Germinal center (tissue), 1 donor: ENCODE measurements at places on chromosomes 16 and 17.

DNA sequence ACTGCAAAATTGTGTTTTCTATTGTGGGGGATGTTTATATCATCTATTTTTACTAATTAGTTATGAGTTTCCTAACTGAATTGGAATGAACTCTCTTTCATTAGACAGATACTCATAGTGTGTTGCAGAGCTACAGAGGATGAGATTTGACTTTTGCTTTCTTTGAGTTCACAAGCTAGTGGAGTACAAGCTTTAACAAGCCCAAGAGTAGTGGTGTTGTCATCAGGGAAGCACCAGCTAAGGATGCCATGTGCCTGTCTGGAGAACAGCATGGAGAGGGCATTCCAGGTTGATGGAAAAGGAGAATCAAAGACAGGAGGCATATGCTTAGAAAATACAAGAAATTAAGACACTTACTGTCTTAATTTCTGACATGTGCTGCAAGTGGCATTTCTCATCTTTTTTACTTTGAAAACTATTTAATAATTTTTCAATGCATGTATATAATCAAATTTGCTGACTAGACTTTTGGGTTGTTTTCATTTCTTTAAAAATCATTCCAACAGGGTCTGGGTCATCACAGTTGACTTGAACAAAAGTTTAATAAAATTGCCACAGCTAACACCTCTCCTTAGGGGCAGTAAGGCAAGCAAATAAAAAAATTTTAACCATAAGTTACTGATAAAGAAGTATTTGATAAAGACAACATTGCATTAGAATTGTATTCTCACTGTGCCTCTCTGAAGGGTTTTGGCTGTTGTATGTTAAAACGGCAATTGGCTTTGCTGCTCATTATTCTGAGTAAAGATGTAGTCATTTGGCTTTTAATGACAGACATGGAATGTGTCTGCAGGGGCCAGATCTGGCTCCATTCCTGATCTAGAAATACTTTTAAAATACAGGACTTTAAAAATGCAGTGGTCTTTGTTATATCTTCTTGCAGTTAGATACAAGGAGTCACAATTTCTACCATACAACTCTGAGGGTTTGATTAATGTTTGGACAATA, 323.7 kb upstream of the CDH11 start:
- no peak for DNase-seq

GRCh38 chr17:31598921-31599571, 207.6 kb downstream of the RAB11FIP4 start:
- DNase-seq, result no peak

DNA sequence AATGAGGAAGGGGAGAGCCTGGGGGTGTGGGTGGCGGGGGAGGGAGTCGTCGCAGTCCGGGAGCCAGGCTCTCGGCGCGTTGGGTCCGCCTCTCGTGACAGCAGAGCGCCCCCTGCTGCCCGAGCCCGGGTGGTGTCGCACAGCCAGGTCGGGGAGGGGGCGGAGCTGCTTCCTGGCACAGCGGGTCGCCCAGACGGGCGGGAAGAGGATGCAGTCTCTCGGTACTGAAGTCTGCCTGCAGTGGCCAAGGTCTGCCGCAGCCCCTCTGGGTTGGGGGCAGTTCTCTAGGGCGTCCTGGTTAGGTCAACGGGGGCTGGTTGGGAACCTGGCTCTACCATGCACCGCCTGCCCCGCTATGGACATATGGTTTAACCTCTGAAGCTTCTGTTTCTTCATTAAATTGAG, 38.2 kb upstream of the CCDC182 start:
- DNase-seq, result peak; percentile 83

GRCh38 chr16:71524566-71525553, 1.4 kb upstream of the CHST4 start:
- DNase-seq, result no peak

- DNase-seq, result no peak
These were observed 12.5 kb downstream of the SLC16A3 start for GRCh38 chr17:82241183-82241925.

- DNase-seq, result no peak
These were observed 29.9 kb downstream of the PARN start for GRCh38 chr16:14600164-14600563.

DNA sequence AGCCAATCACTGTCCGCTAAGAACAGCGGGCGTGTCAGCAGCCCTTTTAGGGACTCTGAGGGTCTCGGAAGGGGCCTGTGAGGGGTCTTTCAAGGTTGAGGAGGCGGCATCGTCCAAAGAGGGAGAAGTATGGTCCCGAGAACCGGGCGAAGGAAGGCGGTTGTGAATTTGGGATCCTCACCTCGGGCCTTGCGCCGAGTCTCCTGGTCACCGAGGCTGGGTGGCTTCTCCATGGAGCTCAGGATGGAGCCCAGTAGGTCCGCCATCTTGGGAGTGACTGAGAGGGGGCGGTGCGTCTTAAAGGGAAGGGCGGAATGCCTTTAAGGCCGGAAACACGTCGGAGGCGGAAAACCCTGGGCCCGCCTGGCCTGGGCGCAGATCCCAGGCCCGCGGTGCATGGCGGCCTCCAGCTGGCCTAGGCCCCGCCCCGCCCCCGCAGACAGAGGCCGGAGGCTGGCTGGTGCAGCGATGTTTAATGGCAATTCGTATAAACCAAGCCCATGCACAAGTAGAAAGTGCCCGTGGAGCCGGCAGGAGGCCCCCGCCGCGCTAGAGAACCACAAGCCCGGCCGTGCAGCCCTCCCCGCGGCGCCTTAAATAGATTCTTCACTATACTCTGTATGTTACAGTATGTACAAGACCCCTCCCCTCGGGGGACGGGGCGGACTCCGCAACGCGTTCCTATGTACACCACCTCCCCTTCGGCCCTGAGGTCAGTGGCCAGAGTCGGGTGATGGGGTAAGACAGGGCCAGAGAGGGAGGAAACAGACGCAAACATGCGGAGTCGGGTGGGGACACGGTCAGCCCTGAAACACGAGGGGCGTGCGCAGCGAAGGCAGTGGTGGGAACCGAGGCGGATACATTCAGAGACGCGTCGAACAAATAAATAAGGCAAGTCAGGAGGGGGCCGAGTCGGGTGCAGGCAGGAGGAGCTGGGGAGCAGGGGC, at the start of gene SPAG7:
Gene SPAG7 (minus strand): TSS at position 279 of the 947 bp plus-strand sequence. CDS start 13 bp downstream, at position 266.
- peak; percentile 97 for DNase-seq

DNA sequence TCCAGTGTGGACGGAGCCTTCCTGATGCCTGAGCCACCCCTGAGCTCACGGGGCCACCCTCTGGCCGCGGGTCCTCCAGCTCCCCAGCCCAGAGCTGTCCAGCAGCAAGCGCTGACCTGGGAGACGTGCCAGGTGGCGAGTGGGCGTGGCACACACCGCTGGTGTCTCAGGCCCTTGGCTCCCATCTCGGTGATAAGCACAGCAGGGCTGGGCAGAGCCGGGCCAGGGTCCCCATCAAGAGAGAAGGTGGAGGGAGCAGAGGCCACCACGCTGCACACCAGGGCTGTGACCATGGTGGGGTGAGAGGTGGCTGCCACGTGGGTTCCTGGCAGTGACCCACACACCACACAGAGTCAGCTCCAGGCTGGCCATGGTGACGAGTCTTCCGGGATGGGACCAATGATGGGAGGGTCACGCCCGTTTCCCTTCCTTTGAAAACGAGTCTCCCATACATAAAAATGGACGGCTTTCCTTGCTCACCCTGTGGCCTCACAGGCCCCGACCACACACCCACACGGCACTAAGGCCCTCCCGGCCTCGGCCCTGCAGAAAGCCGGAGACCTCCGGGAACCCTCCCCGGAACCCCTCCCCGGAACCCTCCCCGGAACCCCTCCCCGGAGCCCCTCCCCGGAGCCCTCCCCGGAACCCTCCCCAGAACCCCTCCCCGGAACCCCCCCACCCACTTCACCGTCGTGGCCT, 16.8 kb downstream of the UTS2R start:
- no peak for DNase-seq

GRCh38 chr16:19746561-19746960, 28.5 kb downstream of the IQCK start:
- DNase-seq, result no peak

GRCh38 chr17:3919123-3919624, 2.9 kb upstream of the P2RX1 start:
- DNase-seq, result no peak

DNA sequence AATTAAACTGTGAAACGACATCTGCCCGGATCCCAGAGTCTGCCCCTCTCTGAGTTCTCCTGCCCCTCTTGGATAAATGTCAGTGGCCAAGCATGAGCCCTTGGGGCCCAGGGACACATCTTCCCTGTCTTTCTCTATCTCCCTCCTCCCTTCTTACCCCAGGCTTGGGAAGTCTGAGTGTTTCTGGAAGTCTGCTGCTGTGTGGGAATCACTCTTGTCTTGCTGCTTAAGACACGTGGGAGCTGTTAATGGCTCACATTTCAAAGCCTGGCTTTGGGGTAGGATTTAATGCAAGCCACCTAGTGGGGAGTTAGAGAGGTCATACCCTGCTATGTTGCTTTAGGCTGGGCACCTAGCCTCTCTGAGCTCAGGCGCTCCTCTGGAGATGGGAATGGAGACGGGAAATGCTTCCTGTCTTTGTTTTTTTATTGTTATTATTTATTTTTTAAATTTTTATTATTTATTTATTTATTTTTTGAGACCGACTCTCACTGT, 218.5 kb upstream of the CIBAR2 start:
- DNase-seq, result peak; percentile 59

DNA sequence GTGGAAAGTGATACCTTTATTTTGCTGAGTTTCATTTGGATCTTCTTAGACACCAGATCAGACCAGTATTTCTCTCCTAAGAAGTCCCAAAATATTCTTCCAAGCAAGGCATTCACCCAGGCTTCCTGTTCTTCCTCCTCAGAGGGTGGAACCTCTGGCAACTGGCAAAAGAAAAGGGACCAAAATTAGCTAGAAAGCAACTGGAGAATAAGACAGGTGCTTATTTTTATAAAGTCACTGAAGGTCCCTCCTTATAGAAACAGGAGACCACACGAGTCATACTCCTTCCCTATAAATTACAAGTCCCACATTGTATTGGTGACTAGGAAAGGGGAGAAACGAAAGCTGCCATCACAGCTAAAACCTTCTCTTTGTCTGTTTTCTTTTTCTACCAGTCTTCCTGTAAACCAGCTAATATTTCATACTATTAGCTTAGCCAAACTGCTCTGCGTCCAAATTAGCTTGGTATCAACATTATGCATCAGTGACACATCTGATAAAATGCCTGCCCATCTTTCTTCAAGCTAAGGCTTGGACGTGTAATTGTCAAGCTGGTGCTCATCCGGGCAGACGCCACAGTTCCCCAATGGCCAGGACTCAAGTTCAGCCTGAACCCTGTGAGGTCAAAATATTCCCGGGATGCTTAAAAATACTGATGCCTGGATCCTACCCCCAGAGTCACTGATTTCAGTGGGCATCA, 47.5 kb upstream of the ERN1 start:
- no peak for DNase-seq

DNA sequence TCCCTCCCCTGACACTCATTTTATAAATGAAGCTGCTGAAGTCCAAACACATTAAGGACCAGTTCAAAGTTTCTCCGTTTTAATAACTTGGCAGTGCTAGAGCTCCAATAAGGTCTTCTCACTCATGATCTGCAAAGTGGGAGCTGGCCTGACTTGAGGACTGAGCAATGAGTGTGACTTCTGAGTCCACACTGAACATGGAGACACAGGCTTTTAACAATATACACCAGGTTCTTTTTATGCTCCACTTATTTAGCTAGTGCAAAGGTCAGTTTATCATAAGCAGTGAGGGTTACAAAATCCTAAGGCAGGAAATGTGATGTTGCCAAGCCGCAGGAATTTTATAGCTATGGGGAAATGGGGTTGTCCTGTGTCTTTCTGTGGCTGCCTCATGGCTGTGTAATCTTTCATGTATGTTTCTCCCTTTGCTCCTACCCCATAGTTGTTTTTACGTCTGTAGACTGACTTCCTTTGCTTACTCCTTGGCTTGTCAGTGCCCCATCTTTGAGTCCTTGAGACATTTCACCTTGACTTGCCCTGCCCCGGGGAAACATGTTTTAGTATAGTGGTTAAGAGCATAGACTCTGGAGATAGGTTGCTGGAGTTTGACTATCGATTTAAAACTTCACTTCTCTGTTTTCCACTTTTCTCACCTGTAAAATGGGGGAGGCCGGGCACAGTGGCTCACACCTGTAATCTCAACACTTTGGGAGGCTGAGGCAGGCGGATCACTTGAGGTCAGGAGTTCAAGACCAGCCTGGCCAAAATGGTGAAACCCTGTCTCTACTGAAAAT, 12.2 kb upstream of the MMD start:
- no peak for DNase-seq

- no peak for DNase-seq
These were observed 217.8 kb upstream of the GSE1 start for GRCh38 chr16:85395207-85395912.

DNA sequence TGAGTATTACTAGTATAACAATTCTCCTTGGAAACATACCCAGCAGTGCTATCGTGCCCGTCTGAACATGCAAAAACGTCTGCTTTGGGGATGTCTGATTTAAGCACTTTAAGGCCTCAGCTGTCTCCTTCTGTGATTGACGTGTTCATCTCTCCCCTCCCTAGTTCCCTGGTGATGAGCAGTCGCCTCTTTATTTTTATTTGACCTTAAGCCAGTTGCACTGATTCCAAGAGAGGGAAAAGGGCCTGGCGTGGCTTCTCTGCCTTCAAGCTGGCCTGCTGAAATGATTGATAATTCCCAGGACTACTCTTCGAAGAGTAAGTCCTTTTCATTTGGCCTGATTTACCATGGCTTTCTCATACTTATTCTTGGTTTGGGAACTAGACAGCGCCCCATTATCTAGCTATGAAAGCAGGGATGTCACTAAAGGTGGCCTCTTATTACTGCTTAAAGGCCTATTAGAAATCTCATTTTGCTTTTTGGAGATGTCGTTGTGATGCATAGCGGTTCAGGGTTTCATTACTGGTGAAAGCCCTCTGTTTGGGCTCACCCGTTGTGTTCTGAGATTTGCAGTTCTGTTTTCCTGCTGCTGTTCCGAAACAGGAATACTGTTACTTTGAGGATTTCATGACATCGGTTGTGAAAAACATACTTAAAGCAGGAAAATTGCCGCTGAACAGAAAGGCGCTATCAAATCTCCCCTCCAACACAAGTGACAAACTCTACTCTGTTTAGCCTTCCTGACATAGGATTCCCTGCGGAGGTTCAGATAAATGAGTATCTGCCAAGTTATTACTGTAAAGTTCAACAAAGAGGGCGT, 65.5 kb downstream of the IQCK start:
- DNase-seq, result no peak

GRCh38 chr16:70660672-70661350, 14.5 kb downstream of the IL34 start:
- no peak for DNase-seq

GRCh38 chr16:11977376-11978041, 975 bp downstream of the SNX29 start:
- no peak for DNase-seq

- no peak for DNase-seq
These were observed 83.7 kb downstream of the LMF1 start for GRCh38 chr16:886802-887731.

- DNase-seq, result no peak
These were observed 3.8 kb downstream of the PRR29 start for GRCh38 chr17:64001763-64002529.

- peak; percentile 90 for DNase-seq
These were observed 52.0 kb downstream of the CBFA2T3 start for GRCh38 chr16:88924834-88925539.

- no peak for DNase-seq
These were observed 10.9 kb upstream of the TMEM170A start for GRCh38 chr16:75475420-75475847.

GRCh38 chr17:34371405-34372100, 8.5 kb upstream of the CCL1 start:
- no peak for DNase-seq

GRCh38 chr16:59988591-59988990, 1254.5 kb upstream of the GOT2 start:
- no peak for DNase-seq
